ENCODE measurements at places on chromosomes 16 and 17.

- DNase-seq = no peak
Observed at GRCh38 chr16:27127308-27127707, 60.6 kb downstream of the C16orf82 start.

- peak; percentile 82 for DNase-seq
Observed at GRCh38 chr17:78970834-78971755, 8.6 kb downstream of the LGALS3BP start.

DNA sequence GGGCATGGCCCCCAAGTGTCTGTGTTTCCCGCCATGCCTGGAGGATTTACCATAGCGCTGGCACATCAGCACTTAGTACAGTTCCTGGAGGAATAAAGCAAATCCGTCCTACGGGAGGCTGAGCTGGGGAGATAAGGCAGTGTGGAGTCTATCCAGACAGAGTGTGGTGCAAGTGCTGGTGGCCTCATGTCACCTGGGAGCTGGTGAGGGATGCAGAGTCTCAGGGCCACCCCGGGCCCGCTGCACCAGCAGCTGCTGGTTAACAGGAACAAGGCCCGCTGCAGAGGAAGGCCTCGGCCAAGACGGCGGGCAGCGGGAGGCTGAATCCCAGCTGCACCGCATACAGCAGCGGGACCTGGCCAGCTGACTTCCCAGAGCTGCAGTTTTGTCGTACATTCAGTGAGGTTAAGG is 57.3 kb upstream of the CDC42EP4 start:
- no peak for DNase-seq

DNA sequence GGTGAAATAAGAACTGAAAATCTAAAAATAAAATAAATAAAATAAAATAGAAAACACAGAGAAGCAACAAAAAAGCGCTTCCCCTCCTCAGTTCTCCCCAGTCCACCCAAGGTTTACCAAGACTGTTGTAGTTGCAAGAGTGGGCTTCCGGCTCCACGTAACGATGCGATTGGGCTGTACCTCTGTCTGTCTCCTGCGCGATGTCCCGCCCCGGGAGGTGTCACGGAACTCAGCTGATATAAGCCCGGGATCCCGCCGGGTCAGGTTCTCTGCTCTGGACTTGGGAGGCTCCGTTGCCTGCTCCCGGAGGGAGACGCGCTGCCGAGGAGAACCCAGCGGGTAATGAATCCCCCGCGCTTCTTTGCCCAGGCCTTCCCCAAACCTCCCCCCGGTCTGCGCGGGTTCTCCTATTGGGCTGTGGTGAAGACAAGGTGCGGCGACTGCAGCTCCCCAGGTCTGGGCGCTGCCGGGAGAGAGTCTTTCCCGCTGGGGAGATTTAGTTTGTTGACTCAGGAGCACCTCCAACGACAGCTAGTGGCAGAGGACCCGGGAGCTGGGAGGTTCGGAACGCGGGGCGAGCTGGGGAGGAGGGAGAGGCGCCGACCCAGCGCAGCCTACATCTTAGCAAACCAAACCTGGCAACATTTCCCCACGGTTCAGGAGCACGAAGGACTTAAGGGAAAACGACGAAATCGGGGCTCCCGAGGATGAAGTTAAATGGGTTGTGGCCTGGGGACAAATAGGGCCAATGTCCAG is at the start of gene SLFN5:
Gene SLFN5 (plus strand): TSS at position 268 of the 756 bp plus-strand sequence. CDS start 15,619 bp downstream, outside the sequence.
- DNase-seq = peak; percentile 89

Measured in T-cell (primary cell).